ENCODE measurements at places on chromosomes 11 and 22.

GRCh38 chr22:48422900-48423480 lies 1404.7 kb downstream of the BRD1 start:
- peak; percentile 59 for DNase-seq

- no peak for DNase-seq
These were observed 43.5 kb upstream of the TP53I11 start for GRCh38 chr11:44993971-44994704.

DNA sequence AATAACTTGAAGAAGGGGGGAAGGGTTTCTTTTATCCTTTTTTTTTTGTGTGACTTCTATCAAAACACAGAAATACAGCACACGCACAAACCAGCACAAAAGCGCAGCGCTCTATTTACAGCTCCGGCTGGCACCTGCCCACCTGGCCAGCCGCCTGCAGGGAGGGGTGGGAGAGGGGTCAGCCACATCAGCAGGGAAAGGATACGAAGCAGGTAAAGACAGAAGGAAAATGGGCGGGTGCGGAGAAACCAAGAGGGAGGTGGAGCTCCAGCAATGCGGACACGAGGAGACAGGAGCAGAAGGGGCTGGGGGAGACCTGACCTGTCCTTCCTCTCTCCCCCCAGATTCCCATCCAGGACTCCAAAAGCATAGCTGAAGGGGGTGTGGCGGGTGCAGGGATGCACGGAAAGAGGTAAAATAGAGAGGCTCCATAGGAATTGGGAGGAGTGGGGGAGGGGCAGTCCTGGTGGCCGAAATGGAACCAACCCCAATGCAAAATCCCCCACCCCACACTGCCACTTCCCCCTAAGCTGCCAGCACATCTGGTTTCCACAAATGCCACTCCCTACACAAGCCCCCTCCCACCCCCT lies 14.1 kb downstream of the CXCR5 start:
- DNase-seq = no peak

DNA sequence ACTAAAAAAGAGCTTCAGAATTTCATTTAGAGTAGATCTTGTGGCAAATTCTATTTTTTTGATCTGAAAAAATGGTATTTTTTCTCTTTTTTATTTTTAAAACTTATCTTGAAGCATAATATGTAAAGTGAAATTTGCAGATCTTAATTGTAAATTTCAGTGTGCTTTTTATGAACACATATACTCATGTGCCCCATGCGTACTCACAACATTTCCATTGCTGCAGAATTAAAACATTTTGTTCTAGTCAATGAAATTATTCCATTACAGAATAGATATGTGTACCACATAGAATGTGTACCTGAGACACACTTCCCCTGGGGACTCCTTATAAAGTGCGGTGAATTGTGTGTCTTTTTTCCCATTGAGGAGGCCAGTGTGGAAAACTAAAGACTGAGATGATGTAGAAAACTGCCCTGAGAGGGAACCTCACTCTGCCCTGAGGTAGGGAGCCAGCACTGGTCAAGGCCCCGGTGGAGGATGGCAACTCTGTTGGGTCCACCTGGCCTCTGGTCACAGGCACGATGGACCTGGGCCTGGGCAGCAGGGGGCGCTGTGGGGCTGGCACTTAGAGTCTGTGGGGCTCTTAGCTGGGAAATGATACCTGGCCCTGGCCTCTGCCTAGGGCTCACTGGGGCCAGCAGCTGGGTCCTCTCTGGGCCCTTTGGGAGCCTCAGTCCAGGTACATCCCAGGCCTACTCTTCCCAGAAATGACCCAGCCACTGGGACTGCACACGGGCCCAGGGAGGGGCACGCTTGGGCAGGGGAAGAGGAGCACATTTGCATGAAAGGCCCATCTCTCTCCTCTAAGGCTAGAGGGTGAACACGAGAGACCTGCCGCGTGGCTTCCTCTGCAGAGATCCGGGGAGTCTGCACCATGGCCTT lies 77.9 kb upstream of the TOP3B start:
- DNase-seq = no peak

GRCh38 chr11:68941324-68942094 lies 37.8 kb downstream of the IGHMBP2 start:
- DNase-seq = no peak

DNA sequence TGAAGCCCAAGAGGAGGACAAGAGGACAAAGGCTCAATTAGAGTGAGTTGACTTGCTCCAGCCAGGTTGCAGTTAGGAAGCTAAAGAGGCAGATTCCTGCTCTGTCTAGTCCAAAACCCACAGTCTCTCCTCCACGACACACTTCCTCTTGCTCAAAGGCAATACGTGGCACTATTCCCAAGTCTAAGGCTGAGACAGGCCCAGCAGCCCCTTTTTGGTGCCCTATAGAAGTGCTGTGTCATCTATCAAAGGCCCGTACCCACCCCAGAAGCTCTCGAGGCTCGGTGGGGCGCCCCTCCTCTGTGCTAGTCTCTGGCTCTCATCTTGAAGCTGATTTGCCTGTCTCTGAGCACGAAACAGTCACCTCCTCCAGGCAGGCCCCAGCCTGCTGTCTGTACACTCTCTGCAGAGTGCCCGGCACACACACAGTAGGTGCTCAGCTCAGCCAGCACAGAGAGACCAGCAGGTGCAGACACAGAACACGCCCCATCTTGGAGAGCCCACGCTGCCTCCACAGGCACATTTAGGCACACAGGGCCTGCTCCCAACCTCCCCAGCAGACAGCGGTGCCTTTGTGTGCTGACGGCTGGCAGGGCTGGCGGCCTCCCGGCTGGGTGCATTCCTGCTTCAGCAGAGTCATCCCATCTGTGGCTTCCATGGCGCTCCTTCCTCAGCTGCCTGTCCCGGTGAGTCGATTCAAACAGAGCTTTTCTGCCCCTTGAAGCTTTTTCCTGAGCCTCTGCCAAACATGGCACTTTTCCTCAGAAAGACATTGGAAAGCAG lies 52.8 kb downstream of the MYH9 start:
- DNase-seq = no peak

- DNase-seq = no peak
These were observed 102.6 kb downstream of the TBC1D22A start for GRCh38 chr22:46865052-46865434.

GRCh38 chr11:10443152-10443551 lies 11.9 kb upstream of the AMPD3 start:
- no peak for DNase-seq

GRCh38 chr11:43992834-43993637 lies 50.6 kb downstream of the C11orf96 start:
- DNase-seq = peak; percentile 60

DNA sequence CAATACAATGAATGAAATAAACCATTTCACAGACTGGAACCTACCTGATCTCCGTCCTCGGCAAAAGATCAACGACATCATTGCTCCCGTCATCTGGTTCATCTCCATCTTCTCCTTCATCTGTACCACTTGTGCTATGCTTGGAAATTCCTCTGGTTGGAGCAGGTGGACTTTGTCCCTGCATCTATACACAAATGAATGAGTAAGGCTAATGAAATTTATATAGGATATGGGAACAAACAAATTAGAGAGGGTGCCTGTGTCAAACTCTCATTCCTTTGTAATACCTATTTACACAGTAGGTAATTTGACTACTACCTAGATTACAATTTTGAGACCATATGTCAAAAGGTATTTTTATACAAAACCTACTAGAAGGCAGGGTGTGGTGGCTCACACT lies 59.4 kb downstream of the F2 start:
- DNase-seq = no peak

DNA sequence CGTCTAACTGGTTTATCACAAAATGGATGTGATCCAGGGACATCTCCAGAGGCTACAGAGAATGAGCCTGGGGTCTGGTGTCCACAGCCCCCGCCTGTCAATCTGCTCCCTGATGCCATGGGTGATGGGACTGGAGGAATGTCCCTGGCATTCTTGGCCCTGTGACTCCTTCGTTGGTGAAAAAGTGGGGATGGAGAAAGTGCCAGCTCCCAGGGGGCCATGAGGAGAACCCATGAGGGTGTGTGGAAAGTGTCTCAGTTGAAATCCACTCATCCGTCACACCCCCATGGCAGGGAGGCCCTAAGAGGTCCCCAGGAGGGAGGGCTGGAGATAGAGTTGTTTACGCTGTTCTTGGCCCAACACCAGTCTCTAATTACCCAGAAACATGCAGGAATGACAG lies 322.0 kb downstream of the CTTN start:
- DNase-seq = peak; percentile 70

DNA sequence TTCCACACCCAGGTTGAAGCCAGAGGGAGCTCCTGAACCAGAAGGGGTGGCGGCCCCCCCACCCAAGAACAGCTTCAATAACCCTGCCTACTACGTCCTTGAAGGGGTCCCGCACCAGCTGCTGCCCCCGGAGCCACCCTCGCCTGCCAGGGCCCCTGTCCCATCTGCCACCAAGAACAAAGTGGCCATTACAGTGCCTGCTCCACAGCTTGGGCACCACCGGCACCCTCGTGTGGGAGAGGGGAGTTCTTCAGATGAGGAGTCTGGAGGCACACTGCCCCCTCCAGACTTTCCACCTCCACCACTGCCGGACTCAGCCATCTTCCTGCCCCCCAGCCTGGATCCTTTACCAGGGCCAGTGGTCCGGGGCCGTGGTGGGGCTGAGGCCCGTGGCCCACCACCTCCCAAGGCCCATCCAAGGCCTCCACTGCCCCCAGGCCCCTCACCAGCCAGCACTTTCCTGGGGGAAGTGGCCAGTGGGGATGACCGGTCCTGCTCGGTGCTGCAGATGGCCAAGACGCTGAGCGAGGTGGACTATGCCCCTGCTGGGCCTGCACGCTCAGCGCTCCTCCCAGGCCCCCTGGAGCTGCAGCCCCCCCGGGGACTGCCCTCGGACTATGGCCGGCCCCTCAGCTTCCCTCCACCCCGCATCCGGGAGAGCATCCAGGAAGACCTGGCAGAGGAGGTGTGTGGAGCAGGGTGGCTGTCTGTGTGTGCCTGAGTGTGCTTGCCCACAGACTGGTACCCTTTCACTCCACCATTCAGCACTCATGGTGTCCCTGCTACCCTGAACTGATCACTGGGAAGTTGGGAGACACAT lies 6.7 kb downstream of the PHOX2A start:
- DNase-seq = no peak

DNA sequence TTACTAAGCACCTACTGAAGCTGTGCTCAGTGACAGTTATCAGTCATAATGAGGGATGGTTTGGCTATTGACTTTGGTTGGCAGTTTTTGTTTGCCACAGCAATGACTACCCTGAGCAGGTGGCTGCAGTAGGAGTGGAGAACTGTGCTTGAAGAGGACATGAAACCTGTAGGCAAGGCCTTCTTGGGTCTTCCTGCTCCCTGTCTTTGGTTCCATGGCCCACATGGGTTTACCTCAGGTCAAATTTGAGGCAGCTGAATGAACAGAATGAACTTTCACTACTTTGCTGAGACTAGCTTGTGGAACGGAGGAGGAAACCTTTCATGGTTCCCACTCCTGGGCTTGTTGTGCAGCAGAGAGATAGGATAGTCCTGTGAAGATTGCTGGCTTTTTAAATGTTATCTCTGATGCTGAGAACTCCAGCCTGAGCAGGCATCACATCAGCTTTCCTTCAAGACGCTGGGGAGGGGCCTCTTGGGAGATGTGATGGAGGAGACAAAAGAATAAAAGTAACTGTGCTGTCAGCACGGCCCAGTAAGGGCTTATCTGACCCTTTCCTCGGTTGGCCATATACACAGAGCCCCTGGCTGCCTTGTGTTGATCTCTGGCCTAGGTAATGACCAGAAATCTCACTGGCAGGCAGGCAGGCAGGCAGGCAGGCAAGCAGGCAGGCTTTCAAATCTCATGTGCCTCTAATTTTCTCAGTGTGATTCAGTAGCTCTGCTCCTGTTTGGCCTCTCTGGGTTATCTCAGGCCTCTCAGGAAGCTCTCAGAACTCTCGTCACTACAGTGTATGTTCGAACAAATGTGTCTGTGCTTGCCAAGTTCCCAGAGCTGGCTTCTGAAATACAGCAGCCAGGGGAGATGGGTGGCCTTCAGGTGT lies 12.0 kb downstream of the STIM1 start:
- DNase-seq = no peak

DNA sequence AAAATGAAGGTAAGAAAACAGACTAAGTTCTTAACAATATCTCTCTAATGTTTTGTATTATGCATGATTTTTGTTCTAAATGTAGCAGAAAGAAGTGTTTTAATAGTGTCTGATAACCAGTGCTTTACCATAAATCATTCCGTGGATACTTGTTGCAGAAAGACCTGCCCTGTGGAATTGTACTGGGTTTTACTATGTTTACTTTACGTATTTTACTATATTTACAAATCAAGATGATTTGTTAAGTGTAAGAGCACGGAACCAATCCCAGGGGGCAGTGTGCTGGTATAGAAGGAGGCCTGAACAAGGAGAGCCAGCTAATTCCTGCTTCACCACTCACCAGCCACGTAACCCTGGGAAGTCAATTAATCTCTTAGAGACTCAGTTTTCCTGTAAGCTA lies 1.4 kb downstream of the HTR3B start:
- peak; percentile 41 for DNase-seq

DNA sequence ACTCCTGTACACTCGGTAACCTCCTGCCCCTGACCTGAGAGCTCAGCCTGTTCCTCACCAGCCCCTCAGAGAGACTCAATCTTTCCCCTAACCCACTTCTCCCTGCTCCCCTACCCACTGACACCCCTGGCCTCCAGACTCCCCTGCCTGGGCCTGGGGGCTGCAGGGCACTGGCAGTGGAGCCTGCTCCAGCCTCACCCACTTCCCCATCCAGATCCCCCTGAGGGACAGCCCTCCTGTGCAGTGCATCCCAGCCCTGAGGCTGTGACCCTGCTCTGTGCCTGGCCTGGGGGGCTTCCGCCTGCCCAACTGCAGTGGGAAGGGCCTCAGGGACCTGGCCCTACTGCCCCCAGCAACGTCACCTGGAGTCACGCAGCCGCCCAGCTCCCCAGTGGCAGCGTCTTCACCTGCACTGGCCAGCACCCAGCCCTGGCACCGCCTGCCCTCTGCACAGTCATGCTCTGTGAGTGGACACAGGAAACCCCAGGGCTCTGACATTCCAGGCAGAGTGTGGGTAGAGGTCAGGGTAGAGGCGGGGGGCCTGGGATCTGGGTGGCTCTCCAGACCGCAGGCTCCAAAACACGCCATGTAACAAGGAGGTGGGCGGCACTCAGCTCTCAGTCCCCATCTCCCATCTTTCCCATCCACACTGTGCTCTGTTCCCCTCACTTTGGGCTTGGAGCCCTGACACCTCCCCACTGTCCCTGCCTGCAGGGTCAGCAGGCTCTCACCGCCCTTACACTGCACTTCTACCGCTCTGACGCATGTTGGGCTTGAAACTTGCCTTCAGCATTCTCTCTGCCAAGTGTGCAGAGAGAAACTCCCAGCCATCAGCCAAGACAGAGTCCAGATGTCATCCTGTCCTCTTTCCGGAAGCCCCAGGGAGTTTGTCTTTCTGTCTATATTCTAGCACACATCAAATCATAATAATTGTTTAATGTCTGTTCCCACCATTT lies 5.1 kb downstream of the VSIG10L2 start:
- no peak for DNase-seq

- no peak for DNase-seq
These were observed 795.6 kb upstream of the ANO3 start for GRCh38 chr11:25536289-25536688.

Measured in DMS79 treated with DMSO at 0.1 percent for 48 hours (cell line).